ENCODE measurements at places on chromosomes 2 and 18.
A peak's percentile ranks its signal among the peaks of the same experiment; 100 is the strongest.

- no peak for DNase-seq
Observed at GRCh38 chr2:196804381-196804780, 4.8 kb downstream of the C2orf66 start.

GRCh38 chr2:191894681-191895147 is 47.8 kb upstream of the CAVIN2 start:
- no peak for DNase-seq

GRCh38 chr2:99403084-99403483 is 65.9 kb downstream of the EIF5B start:
- no peak for DNase-seq

- DNase-seq, result peak; percentile 18
Observed at GRCh38 chr2:63544017-63544627, 44.2 kb downstream of the WDPCP start.

- no peak for DNase-seq
Observed at GRCh38 chr2:120986898-120987650, 251.4 kb downstream of the GLI2 start.

GRCh38 chr18:67243799-67244587 is 272.5 kb downstream of the DSEL start:
- no peak for DNase-seq

GRCh38 chr18:32582455-32582854 is 111.8 kb upstream of the GAREM1 start:
- no peak for DNase-seq

- DNase-seq, result no peak
Observed at GRCh38 chr2:240714747-240715725, 23.4 kb downstream of the AQP12A start.

- DNase-seq, result no peak
Observed at GRCh38 chr2:216119146-216119545, 10.0 kb downstream of the XRCC5 start.

DNA sequence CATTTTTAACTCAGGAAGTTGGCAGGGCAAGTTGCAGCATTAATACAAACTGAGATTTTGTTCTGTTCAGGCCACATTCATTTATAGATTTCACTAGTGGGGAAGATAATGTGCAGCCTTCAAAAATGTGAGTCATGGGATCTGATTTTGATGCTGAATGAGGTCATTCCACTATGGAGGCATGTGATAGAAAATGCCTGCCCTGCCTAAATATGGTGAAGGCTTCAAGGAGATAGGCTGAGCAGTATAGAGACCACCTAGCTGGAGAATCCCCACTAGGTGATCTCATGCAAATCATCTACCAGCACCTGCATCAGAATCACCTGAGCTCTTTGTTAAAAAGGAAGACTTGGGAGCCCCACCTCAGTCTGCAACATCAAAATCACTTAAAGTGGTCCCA is 43.7 kb downstream of the PAX3 start:
- no peak for DNase-seq

- no peak for DNase-seq
Observed at GRCh38 chr2:111662039-111662770, 221.8 kb downstream of the ANAPC1 start.

DNA sequence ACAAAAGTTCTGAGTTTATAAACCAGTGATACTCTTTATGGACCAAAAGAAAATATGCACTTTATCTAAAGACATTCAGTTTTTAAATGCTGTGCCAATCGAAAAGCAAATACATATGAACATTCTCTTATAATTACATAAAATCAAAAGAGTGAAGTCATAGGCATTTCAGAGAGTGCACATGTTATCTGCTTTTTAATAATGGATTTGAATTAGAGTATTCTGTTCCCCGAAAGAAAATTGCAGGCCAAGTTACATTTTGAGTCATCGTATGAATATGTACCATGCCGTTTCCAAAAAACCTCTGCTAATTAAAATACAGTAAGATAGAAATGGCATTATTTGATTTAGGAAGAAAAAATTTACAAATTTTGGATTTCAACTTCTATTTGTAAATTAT is 565.7 kb downstream of the ZEB2 start:
- DNase-seq, result no peak

DNA sequence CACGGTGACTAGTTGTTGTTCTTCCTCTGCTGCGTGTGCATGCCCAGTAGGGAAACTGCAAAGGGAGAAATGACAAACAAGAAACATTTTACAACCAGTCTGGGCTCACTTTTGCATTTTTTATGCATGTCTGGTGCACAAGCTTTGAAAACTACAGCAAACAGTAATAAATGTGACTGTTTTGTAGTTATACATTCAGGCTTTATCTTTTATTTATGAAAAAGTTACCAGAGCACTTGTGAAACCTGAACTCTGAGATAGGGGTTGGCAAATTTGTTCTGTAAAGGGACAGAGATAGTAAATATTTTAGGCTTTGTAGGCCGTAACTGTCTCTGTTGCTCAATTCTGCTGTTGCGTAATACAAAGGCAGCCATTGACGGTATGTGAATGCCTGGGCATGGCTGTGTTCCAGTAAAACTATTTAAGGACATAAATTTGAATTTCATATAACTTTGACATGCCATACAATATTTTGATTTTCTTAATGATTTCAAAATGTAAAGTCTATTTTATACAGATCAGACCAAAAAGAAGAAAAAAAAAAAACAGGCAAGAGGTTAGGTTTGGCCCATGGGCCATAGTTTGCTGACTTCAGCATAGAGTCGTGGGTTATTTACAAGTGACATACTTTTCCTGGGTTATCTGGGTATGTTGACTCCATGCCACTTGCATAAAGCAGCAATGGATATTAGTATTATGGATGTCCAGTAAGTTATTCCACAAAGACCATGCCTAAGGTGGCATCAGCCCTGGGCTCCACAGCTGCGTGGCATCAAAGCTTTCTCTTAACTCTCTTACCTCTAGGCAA is 53.6 kb upstream of the EML6 start:
- no peak for DNase-seq

GRCh38 chr18:75544051-75544481 is 116.6 kb upstream of the SMIM21 start:
- DNase-seq, result no peak

DNA sequence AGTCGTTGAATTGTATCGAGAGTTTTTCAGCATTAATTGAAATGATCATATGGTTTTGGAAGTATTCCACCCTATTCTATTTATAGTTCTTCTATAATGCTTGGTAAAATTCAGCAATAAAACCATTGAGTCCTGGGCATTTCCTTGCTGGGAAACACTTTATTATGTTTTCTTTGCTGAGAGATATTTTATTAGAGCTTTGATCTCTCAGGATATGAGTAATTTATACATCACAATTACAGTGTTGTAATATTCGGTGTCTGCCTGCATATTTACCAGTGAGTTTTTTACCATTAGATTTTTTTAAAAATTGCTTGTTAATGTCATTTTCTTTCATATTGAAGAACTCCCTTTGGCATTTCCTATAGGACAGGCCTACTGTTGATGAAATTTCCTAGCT is 402.7 kb upstream of the FSIP2 start:
- DNase-seq, result no peak

All from NCI-H1417 treated with DMSO at 0.1 percent for 48 hours (cell line).